8988T (cell line): ENCODE measurements at places on chromosomes 2 and 18.

DNA sequence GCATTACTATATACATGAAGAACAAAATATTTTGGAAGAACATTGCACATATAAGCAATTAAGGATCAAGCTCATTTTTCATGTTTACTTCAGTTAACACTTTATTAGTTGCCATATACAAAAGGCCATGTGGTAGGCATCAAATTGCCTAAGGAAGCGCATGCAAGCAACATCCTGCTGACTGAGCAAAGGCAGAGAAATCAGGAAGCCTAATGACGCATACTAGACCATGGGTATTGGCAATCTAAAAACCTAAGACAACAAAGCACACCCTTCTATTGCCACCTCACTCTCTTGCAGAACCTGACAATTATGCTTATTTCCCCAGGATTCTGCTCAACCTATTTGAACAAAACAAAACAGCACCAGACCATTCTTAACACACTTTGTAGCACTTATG, 171.9 kb downstream of the STK39 start:
- DNase-seq, result no peak

- DNase-seq, result no peak
Measured at GRCh38 chr18:44758861-44759631, 78.4 kb downstream of the SETBP1 start.

DNA sequence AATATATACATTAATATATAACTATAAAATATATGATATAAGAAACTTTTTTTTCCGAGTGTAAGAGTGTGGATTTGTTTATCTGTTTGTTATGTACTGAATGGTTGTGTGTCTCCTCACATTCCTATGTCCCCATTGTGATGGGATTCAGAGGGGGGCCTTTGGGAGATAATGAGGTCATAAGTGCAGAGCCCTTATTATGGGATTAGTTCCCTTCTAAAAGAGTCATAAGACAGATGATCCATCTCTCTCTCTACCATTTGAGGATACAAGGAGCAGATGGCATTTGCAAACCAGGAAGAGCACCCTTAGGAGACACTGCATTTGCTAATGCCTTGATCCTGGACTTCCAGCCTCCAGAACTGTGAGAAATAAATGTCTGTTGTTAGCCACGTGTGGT, 30.3 kb upstream of the SAP130 start:
- DNase-seq, result no peak

DNA sequence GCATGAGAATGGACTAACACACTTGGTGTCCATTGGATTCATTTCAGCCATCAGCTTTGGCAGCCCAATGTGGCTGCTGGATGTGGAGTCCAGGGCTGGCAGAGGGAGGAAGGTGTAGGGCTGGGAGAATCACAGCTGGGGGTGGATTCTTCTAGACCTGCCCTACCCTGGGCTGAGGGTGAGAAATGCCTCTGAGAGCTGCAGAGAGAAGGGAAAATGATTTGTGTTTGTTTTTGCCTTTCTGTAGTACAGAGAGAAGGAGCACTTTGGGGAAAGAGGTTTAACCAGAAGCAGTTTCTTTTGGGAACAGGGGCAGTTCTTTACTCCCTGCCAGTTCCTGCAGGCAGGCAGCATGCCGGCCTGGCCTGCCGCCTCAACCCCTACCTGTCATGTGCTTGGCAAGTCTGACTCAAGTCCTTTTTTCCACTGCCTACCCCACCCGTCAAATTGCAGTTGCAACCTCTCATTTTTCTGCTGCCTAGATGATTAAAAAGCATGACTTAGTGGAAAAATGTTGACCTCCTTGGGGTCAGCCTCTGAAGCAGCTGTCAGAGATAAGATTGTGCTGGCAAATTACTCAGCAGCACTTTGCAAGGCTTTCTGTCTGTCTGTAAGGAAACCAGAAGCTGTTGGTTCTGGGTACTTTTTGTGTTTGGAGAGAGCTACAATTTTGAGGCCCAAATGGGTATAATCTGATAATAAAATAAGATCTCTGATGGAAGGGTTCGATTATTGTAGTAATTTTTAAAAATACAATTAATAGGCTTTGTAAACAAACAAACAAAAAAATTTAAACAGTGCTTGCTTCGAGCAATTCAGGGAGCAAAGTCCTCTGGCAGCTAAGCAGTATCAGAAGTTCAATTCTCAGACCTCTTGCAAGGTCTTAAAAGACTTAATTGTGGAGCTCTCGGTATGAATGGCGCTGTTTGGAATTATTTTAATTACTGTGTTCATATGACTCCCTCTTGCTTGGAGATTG, 21.7 kb downstream of the LBH start:
- DNase-seq, result no peak

DNA sequence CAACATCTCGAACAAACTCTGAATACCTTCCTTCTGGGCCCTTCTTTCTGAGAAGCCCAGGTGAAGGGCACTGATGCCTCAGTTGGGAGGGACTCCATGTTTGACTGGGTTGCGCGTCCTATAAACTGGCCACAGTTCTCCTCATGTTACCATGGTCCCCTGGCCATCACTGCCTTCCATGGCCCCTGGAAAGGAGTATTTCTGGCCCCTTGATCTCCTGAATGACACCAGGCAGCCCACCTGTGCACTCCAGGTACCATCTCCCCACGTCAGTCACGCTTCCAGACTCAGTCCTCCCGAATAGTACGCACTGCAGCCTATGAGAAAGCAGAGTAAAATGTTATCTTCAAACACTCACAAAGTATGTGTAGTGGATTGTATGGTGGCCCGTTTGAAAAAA, 73.9 kb downstream of the ACKR3 start:
- no peak for DNase-seq

- no peak for DNase-seq
Measured at GRCh38 chr2:21017748-21018276, 26.1 kb downstream of the APOB start.

GRCh38 chr2:23619941-23620340, 235.0 kb downstream of the KLHL29 start:
- no peak for DNase-seq

GRCh38 chr2:212227755-212228154, 310.8 kb downstream of the ERBB4 start:
- no peak for DNase-seq

DNA sequence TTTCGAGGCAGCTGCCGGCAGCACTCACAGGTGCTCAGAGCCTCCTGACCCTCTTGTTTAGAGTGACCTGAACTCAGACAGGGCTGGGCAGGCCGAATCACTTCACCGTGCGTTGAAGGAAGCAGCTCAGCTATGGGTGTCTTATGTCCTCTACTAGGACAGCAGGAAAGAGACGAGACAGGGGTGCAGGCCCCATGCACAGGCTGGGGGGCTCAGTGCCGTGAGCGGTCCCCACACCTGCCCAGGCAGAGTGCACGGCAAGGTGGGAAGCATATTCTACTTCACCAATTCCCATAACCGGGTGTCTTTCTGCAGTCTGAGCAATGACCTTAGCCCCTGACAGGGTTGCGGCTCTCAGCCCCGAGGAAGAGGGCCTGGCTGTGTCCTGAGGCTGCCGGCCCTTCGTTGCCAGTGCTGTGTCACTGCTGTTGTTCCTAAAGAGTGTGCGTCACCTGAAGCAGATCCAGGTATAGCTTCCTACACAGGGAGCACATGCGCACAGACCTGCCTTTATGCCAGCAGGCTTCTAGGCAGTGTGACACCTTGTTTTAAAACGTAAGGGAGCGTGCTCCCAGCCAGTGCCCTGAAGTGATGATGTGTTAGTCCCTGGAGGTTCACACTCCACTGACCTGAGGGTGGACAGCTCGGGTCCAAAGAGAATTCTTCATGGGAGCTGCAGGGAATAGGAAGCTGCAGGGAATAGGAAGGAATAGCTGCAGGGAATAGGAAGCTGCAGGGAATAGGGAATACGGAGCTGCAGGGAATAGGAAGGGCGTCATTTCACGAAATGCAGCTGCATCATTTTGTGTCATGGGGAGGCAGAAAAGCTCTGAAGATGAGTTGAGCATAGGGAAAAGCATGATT, 207.9 kb upstream of the SALL3 start:
- no peak for DNase-seq

DNA sequence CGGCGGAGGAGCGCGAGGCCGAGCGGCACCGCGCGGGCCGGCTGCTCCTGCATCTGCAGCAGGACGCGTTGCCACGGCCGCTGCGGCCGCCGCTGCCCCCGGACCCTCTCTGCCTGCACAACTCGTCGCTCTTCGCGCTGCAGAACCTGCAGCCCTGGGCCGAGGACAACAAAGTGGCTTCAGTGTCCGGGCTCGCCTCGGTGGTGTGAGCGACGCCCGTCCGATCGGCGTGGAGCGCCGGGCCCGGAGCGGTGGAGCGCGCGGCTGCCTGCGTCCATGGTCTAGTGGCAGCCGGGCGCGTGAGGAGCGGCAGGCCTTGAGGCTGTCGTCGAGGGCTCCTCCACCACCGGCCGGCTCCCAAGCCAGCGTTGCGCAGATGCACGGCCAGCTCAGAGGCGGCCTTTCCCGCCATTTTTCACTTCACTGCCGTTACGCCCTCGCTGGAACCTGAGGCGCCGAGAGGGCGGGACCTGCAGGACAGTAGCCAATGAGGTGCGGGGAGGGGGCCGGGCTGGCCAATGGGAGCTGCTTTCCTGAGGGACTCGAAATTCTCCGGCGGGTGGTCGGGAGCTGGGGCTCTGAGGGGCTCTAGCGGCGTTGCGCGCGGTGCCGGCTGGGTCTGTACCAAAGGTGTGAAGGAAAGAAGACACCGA, 1.9 kb downstream of the TLX2 start:
- no peak for DNase-seq

DNA sequence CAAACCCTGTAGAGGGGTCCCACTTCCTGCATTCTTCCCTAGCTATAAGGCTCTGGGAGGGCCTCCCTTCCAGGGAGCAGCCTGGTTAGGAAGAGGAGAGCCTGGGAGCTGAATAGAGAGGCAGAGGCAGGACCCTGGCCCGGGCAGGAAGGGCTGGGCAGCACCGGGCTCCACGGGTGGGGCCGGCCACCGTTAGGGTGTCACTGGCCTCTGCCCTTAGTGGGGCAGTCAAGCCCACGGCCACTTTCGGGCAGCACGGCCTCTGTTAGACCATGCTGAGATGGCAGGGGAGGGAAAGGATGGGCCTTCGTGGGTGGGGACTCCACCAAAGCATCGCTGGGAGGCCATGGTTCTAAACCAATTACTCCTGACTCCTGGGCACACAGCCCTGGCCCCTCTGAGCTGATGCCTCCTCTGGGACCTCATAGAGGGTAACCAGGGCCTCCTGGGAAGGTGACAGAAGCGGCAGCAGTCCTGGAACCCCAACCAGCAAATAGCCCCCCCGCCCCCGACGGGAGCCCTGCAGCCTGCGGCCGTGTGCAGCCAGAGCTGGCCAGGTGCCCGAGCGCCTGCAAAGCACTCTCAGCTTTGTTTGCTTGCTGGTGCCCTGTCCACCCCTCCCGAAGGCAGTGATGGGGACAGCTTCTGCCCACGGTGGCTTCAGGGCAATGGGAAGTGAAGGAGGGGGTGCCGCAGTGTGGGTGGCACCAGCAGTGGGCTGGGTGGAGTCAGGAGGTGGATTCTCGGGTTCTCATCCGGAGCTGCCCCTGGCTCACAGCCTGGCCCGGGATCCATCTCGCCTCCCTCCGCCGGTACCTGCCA, 16.3 kb upstream of the HPCAL1 start:
- DNase-seq, result no peak

DNA sequence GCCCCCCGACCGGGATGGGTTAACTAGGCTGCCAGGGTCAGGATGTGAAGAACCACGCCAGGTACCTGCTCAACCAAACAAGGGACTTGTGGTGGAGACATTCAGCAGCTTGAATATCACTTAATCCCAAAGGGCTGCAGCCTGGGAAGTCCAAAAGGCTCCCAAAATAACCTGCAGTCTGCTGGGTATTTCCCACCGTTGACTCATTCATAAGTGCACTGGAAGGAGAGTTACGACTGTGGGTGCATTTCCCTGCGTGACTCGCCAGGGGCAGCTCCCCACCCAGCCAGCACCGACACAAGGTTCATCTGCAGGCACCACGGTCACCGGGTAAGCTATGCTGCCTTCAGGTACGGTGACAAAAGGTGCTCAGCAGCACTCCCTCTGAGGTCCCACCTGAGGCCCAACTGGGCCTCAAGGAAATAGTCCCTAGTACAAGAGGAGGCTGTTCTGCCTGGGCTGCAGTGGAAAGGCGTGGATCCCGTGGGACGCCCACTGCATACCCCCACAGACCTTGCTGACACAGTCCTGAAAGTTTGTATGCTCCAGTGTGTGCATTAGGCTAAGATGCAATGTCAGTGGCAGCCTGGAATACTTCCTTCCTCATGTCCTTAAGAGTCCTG, 86.5 kb downstream of the UXS1 start:
- DNase-seq, result no peak

- DNase-seq, result no peak
Measured at GRCh38 chr2:132608311-132608710, 61.7 kb downstream of the LYPD1 start.

DNA sequence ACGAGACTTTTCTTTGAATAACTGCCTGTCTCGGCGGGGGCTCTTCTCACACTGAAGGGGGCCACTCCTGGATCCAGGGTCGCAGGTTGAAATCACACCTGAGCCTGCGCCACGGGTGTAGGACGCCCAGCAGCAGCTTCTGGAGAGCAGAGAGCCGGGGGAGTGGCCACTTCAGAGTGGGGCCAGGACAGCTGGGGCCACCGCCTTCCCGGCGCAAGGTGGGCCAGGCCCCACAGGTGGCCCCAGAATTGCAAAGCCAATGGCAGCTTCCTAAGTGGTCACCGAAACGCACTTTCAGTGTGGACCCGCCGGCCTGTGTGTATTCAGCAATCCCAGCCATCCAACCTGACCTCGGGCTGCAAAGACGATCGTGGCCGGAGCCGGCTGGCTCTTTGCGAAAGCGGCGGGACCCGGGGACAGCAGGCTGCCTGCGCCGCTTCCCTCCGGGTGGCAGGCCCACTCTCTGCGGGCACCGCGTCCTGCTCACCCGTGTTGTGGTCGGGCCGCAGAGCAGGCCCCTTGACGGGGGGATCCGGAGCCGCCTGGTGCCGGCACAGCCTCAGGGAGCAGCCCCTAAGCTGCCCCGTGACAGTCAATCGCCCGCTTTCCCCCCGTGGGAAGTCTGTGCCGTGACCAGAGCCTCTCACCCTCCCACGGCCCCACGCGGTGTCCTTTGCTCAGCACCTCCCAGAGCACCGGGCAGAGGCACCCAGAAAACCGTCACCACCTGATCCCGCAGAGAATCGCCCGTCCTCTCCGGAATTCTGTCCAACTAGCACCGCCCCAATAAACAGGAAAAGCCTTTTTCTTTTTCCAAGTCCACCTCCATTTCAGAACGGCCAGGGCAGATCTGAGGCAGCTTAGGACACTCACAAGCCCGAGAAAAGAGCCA, 144.7 kb downstream of the ZNF516 start:
- DNase-seq, result no peak

GRCh38 chr2:135790423-135790822, 46.6 kb downstream of the LCT start:
- no peak for DNase-seq

DNA sequence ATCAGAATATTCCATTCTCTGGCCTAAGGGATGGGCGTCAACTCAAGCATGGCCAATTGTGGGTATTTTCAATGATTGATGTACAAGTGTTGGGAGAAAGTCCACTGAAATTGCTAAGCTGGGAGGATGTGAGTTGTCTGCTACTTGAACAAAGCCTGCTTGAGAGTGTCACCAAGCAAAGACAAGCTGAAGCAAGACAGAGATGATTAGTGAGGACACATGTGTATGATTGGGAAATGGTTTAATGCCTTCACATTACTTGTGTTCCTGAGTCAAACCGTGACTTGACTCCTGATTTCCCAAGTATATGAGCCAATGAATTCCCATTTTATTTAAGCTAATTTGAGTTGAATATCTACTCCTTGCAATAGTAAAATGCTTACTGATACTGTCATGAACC, 23.7 kb upstream of the NRP2 start:
- no peak for DNase-seq

- no peak for DNase-seq
Measured at GRCh38 chr2:42639340-42640077, 71.1 kb downstream of the MTA3 start.
